ENCODE measurements at places on chromosomes 6 and 20.

DNA sequence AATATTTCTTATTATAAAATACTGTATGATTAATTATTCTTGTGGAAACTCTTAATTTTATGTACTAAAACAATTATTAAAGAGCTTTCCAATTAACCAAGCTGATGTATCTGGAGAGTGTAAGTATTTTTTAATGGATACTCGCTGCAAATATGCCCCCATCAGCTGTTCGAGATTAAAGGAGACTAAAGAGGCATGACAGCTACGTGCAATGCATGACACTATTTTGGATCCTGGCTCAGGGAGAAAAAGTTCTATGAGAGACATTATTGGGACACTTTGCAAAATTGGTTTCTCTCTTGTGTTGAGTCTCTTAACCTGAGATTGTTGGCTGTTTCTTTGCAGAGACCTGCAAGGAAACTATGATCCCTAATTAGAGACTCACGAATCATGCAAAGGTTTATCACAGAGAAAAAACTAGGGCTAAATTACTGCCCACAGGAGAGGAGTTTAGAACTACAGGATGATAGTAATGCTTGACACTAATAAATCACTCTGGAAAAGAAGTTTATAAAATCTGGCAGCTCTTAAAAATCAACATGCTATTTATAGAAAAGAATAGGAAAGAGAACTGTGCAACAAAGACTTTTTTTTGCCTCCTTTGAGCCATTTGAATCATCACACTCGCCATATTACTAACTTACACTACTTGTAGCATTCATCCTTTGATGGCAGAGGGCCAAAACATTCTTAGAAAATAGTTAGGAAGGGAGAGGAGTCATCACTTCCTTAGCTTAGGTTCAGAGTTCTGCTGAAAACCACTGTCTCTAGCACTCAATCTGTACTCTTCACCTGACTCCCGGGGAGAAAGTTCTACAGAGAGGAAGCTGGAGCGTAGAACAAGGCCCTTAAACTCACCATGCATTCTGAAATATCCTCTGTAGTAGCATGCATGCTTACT is 25.3 kb downstream of the NRN1 start:
- no peak for DNase-seq

DNA sequence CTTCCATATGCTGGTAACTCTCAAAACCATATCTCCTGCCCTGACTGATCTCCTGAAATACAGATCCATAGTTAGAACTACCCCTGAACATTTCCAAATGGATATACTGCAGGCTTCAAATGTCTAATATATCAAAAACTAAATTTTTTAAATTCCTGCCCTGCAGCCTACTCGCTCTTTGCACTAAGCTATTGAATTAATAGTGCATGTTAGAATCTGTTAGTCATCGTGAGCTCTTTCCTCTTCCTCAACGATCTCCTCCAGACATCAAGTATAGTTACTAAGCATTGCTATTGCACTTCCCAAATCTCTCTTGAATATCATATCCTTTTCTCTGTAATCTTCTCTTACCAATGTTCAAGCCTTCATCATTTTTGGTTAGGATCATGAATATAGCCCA is 26.0 kb upstream of the RSPO3 start:
- DNase-seq, result no peak

DNA sequence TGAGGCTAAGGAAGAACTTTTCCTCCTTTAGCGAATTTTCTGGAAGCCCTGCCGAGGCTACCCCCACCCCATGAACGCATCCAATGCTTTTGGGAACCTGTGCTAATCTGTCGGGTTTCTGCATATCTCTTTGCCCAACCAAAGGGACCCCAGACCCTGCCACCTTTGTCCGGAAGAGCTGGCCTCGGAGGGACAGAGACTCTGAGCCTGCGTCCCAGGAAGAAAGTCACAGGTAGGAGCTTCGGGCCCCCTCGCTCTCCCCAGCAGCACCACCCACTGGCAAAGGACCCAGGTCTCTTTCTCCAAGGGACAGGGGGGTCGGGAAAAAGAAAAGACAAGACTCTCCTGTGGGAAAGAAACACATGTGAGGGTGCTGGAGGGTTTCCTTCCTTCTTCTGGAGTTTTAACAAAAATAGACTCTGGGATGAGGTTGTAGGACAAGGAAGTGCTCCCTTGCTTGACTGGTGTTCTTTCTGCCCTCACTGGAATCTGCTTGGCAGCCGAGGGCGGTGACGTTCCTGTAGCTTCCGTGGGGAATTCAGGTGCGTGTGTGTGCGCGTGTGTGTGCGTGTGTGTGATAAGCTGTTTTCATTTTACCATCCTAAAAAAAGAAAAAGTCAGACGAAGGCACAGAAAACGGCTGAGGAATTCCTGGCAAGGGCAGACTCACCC is 16.3 kb upstream of the FOXC1 start:
- no peak for DNase-seq

GRCh38 chr6:145372671-145373151 is 362.6 kb downstream of the EPM2A start:
- DNase-seq, result no peak

- no peak for DNase-seq
These were observed 128.5 kb upstream of the ENPP5 start for GRCh38 chr6:46299253-46299652.

DNA sequence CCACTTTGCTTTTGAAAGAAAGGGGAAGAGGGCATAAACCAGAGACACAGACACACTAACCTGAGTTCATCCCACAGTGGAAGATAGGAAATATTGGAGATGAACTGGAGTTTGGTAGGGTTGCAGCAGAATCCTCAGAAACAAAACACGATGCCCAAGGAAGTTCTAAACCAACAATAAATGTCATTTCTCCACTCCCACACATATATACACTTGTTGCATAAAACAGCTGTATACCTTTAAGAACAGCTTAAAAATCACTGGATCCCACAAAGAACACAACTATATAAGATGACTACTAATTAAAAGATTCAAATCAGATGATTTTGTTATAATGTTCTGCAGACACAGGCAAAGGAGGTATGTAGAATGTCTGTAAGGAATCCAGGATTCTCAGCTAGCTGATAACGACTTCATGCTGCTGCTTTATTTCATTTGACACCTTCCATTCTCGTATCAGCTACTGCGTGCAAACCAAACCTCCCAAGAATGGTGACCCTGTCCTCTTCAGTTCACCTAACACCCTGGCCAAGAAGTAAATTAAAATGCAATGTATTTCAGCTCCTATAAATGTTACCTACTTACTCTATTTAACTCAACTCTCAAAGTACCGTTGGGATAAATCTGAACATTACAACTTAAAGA is 14.3 kb downstream of the KIF13A start:
- no peak for DNase-seq

DNA sequence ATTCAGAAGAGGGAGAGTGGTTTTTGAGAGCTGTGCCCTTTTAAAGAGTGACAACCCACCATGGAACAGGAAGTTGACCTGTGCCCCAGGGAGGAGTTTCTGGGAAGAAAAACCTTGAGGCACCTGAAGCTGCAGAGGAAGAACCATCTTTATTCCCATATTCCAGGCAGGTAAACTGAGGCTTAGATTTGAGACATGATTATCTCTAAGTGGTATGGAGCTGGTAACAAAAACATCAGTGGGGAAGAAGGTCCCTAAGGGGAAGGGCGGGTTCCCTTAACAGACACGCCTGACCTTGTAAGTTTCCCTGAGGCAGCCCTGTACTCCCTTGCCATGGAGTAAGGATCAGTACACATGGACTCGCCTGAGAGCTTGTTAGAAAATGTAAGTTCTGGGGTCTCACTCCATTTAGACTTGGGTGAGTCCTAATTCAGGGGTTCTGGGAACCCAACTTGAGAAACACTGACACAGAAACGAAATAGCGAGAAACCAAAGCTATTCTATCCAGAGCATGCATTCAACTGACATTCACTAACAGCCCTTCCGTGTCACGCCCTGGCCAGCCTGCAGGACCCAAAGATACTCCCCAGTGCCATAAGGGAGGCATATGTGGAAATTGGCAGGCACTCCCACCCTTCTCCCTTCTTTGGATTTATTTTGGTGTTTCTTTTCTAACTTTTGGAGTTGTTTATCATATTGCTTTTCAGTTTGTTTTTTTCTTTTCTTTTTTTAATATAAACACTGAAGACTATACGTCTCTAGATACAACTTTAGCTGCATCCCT is 90.9 kb downstream of the DLGAP4 start:
- no peak for DNase-seq

- no peak for DNase-seq
These were observed 201.5 kb upstream of the RNF24 start for GRCh38 chr20:4216866-4217265.

GRCh38 chr6:28589234-28589956 is 63.7 kb downstream of the GPX5 start:
- no peak for DNase-seq

DNA sequence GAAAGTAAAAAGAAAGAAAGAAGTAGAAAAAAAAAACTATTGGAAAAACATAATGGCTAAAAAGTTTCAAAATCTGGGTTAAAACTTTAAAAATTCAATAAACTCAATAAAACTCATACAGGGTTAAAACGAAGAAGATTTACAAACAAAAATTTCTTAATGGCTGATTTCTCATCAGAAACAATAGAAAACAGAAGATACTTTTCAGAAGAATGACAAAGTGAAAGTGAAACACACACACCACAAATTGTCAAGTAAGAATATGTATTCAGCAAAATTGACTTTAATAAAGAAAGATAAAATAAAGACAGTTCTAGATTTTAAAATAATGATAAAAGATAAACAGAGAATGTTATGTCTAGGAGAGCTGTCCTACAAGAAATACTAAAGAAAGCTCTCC is 618.9 kb upstream of the GJE1 start:
- DNase-seq, result no peak

GRCh38 chr20:40333591-40333990 is 355.4 kb downstream of the MAFB start:
- no peak for DNase-seq

- DNase-seq, result no peak
These were observed 3.1 kb downstream of the ADRM1 start for GRCh38 chr20:62305765-62306413.

DNA sequence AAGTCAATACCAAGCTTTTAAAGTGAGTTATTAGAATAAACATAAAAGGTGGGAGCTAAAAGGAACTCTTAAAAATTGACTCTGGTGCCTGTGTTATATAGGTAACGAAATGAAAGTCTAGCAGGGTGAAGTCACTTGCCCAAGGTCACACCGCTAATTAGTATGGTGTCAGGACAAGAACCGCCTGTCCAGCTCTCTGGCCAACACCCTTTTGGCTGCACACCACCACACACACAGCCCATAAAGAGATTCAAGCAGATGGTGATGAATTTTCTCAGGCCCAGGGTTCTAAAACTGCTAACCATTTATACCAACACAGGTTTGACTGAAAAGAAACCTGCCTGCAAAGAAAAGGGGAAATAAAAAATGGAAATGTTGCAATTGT is 20.2 kb downstream of the GFOD1 start:
- no peak for DNase-seq

GRCh38 chr6:119627908-119628669 is 278.5 kb upstream of the MAN1A1 start:
- no peak for DNase-seq

GRCh38 chr20:49893242-49894072 is 21.9 kb downstream of the SPATA2 start:
- DNase-seq, result no peak

- no peak for DNase-seq
These were observed 52.5 kb downstream of the HLA-DPB1 start for GRCh38 chr6:33128318-33128717.

DNA sequence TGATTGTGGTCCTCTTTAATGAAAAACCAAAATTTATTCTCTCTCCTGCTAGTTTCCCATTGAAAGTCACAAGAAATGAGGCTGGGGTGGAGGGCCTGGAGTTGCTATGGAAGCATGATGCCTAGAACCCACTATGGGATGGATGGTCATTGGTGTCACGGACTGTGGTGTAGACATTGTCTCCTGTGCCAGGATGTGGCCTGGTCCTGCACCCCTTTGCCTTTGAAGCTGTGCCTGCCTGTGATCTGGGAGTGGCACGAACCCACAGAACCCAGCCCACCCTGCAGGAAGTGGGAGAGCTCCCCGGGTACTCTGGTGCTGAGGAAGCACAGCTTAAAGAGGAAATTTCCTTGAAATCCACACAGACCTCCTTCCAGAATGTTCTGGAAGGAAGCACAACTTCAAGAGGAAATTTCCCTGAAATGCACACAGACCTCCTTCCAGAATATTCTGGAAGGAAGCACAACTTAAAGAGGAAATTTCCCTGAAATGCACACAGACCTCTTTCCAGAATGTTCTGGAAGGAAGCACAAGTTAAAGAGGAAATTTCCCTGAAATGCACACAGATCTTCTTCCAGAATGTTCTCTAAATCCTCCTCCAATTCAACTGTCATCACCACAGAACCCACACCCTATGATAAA is 105.6 kb downstream of the CDH26 start:
- no peak for DNase-seq

- no peak for DNase-seq
These were observed 237.5 kb downstream of the C6orf118 start for GRCh38 chr6:165071906-165072305.

- DNase-seq, result no peak
These were observed 253.2 kb downstream of the SOX4 start for GRCh38 chr6:21846541-21847451.

GRCh38 chr6:99422912-99423311 is 2.2 kb downstream of the PNISR start:
- no peak for DNase-seq

DNA sequence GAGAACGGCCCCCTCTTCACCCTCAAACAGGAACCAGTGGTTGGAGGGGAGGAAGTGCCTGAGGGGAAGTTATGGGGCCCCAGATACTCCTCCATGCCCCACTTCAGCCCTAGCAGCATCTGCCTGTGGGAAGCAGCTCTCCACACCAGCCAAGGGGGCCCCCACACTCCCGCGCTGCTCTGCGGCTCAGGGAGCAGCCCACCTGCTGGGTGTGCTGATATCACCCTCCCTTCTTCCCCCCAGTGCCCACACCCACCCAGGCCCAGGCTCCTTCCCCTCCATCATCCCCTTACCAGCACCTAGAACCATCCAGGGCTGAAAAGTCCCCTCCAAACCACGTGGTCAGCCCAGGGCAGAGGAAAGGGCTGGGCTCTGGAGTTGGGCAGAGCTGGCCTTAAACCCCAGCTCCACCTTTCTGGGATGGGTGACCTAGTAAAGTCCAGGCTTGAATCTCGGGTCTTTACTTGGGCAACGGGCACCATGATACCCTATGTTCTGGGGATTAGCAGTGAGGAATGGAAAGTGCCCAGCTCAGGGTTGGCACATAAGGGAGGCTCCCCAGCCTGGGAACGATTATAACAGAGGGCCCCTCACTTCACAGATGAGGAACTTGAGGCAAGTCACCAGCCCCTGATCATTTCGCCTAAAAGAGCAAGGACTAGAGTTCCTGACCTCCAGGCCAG is 663 bp downstream of the LST1 start:
- no peak for DNase-seq

All from hippocampal formation (tissue), 2 donors.